ENCODE measurements at places on chromosomes 5 and 9.

GRCh38 chr9:134683714-134684374 lies 42.2 kb downstream of the COL5A1 start:
- DNase-seq: no peak

DNA sequence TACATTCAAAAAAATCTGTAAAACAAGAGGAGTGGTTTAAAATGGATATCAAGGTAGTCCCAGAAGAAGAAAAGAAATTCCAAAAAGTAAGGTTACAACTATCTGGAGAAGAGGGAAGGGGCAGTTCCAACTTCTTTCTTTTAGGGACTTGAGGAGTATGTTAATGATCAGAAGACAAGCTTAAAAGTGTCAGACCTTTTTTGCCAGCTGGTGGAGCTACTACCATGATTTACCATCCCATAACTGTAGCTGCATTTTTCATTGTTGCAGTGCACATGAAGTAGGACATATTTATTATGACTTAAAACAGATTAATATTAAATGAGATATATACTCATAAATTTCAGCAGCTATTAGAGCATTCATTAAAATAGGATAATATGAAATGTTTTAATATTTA lies 158.5 kb upstream of the RGS7BP start:
- DNase-seq: peak; percentile 31

- no peak for DNase-seq
These were observed 131.8 kb downstream of the SYK start for GRCh38 chr9:90933468-90933867.

- DNase-seq: no peak
These were observed 183.5 kb upstream of the IRX1 start for GRCh38 chr5:3412146-3412545.

DNA sequence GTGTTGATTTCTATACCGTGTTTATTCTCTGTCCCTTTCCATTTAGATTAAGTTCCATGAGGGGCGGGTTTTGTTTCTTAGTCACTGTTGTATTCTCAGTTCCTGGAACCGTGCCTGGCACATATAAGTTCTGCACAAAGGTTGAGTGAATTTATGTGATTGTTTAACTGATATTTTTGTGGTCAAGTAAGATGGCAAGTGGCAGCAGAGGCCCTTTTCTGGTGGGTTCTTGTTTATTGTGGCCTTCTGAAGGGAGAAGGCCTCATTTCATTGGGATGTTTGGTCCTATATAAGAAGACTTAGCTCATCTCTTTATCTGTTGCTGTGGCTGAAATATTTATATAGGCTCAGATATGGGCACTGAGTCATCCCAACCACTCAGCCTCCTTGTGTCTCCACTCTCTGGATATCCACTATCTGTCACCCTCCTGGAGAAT lies 262.5 kb downstream of the PSAT1 start:
- DNase-seq: no peak

DNA sequence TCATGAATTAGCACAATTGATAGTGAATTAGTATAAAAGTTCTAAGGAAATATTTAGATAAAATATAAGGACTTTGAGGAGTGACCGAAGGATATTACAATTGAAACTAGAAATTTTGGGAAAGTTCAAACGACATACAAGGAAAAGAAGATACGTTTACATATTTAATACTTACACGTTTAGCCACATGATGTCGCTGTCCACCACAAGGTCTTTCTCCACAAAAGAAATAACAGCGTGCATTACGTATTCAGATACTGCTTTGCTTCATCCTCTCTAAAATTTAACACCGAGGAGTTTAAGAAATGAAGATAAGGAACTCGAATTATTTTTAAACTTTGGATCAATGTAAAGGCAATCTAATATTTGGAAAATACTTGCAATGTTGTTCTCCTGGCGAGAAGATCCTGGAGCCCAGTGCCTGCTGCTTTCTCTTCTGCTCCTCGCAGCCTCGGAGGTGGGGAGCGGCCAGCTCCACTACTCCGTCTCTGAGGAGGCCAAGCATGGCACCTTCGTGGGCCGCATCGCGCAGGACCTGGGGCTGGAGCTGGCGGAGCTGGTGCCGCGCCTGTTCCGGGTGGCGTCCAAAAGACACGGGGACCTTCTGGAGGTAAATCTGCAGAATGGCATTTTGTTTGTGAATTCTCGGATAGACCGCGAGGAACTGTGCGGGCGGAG lies at the start of gene PCDHA3:
Gene PCDHA3 (plus strand): TSS at position 242 of the 678 bp plus-strand sequence.
- no peak for DNase-seq

- peak; percentile 79 for DNase-seq
These were observed 9.4 kb upstream of the NFIB start for GRCh38 chr9:14323083-14323971.

Data from kidney (tissue), 22 donors.